ENCODE measurements at places on chromosomes 16 and 17.

- no peak for DNase-seq
These were observed 443.3 kb downstream of the HAPSTR1 start for GRCh38 chr16:9534759-9535158.

GRCh38 chr16:11964761-11965551 is at the start of gene TNFRSF17:
Gene TNFRSF17 (plus strand): TSS chr16:11965210. CDS start chr16:11965325, 115 bp downstream.
- DNase-seq = no peak

- DNase-seq = no peak
These were observed 21.7 kb upstream of the CLEC18A start for GRCh38 chr16:69929480-69929879.

GRCh38 chr17:50219342-50219741 is 17.9 kb upstream of the COL1A1 start:
- DNase-seq = peak; percentile 90

DNA sequence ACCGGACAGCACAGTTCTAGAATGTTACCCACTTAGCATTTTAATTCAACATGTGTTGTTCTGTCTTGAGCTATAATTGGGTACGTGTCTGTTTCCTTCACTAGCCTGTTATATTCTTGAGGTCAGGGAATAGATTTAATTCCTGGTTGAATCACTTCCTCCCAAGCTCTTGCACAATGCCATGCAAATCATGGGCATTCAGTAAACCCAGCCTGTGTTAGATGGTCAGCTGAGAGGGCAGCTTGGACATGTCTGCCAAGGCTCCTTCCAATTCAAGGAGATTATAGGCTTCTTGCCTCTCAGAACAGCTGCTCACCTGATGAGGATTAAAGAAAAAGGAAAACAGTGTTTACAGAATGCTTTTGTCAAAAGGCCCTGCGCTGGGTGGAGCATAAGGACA is 12.6 kb downstream of the C1QTNF1 start:
- peak; percentile 93 for DNase-seq

DNA sequence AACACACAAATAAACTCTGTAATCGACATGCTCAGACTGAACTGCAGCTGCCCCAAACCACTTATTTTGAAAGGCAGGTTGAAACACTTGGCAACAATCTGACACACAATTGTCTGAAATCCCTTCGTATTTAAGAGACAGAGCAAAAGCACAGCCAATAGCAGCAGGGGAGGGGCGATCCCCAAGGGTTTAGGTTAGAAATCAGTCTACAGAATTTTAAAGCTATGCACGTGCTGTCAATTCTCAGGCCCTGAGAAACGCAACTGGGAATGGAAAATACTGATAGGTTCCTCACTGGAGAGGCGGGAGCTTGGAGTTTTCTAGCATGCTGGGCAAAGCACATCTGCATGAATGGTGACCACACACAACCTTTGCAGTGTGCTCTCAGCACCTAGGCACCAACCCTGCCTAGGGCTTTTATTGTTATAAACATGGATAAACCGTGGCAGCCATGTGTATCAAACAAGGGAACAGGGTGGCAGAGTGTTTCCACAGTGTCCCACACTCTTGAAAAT is 168.0 kb downstream of the AATF start:
- DNase-seq = no peak

- peak; percentile 70 for DNase-seq
These were observed 722 bp upstream of the SLC38A10 start for GRCh38 chr17:81295676-81296381.

GRCh38 chr16:23852794-23853562 is 17.2 kb downstream of the PRKCB start:
- no peak for DNase-seq

- DNase-seq = no peak
These were observed 191.5 kb downstream of the FTO start for GRCh38 chr16:53895433-53895832.

- DNase-seq = no peak
These were observed 14.7 kb upstream of the FBXL20 start for GRCh38 chr17:39416141-39416540.

DNA sequence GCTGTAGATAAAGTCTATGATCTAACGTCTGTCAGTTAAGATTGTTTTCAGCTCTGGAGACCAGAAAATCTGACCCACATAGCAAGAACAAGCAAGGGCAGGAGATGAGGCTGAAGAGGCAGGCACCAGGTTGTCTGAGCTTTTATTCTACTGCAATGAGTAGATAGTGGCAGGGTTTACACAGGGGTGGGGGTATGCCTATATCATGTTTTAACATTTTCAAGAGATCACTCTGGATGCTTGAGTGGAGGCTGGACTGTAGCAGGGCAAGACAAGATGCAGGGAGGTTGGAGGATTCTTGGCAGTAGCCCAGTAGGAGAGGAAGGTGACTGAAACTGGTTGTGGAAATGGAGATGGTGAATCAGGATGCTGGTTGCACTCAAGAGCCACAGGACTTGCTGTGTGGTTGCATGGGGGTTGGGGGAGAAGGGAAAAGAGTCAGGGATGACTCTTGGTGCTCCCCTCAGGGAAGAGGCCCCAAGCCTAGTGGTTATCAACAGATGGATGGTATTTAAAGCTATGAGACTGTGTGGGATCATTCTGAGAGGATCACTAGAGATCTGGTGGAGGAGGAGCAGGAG is 143.1 kb upstream of the KCNJ18 start:
- peak; percentile 76 for DNase-seq

DNA sequence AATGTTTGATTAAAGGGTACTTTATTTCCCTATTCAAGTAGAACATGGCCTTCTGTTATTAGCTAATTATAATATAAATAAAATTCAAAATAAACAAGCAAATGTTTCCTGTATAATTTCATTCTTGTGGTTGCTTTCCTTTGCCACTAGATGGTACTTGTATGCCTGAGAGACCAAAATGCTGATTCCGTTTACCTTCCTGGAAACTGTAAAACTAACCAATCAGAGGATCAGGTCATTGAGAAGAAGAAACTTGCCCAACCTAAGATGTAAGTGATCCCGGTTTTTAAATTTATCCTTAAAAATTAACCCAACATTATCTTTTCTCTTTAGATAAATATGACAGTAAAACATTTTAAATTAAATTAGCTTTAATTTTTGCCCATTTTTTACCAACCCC is 8.1 kb upstream of the ABCA5 start:
- DNase-seq = no peak

GRCh38 chr17:57948555-57949420 is 6.4 kb downstream of the CUEDC1 start:
- peak; percentile 99 for DNase-seq

GRCh38 chr16:54282202-54282927 is 4.2 kb downstream of the IRX3 start:
- DNase-seq = no peak

GRCh38 chr17:74020522-74020921 is 183.0 kb upstream of the RPL38 start:
- DNase-seq = no peak

DNA sequence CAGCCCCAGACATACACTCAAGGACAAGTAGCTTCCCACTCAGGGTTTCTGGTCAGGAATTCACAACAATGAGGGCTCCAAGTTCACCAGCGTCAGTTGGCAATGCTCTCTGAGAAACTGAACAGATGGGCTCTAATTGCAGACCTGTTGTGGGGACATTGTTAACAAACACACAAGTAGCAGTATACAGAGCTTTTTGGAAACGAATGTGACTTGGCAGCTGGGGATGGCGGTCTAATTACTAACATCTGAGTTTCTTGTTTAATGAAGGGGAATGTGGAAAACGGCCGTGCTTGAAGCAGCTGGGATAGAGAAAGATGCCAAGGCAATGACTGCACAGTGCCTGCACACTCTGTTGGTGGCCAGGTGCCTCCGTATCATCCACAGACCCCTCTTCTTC is 316.1 kb upstream of the IRX3 start:
- DNase-seq = no peak

- DNase-seq = no peak
These were observed 66.9 kb downstream of the METRNL start for GRCh38 chr17:83146347-83146746.

DNA sequence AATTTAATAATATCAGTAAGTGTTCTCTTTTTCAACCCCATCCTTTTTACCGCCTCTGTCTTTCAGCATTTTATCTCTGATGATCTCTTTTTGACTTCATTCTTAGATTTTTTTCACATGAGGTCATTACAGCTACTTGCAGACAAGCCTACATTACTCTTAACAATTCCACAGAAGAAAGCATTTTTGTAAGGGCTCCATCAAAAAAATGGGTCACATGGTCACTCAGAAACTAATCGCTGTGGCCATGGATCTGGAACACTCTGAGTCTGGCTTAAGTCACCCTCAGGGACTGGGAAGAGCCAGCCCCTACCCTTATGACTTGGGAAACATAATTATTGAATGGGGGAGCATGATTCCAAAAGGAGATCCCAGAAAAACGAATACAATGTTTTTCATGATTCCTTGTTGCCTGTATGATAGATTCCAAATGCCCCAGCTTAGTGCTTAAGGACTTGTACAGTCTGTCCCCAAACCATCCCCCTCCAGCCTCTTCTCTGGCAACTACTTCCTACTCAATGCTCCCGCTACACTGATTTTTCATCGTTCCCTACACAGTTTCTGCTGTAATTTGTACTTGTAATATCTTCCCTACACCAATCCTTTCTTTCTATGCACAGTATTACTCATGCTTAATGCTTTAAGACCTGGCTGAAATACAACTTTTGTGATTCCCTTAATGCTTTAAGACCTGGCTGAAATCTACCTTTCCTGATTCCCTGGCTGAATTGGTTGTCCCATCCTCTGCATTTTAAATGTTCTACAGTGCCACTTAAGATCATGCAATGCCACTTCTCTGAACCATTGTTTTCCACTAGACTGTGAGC is 457.8 kb downstream of the HS3ST4 start:
- no peak for DNase-seq

GRCh38 chr16:84907575-84907974 is 87.8 kb downstream of the CRISPLD2 start:
- DNase-seq = peak; percentile 28

GRCh38 chr16:19167710-19168370 is at the start of gene SYT17:
Gene SYT17 (plus strand): TSS chr16:19168240. CDS start chr16:19168647, 407 bp downstream.
- DNase-seq = peak; percentile 65
